ENCODE measurements at places on chromosomes 7 and 10. TPM values are rescaled to one million over a fixed set of nuclear protein-coding genes. Genes with fewer than 3 reads are reported as not detected.
A peak's percentile ranks its signal among the peaks of the same experiment; 100 is the strongest.

Gene PODXL
- total RNA-seq: 0.76 TPM

- H3K27me3 ChIP-seq: no peaks in the 10 kb centered on the region
- no peak for DNase-seq
- no peak overlapping the region for H3K4me3 ChIP-seq
- no peaks in the 10 kb centered on the region for H3K36me3 ChIP-seq
- H3K27ac ChIP-seq: no peak overlapping the region
- no peaks in the 10 kb centered on the region for H3K4me1 ChIP-seq
Measured at GRCh38 chr10:78859769-78860168, 209.0 kb upstream of the ZMIZ1 start.

Gene MOGAT3
- total RNA-seq: not detected

- no peak overlapping the region for H3K4me3 ChIP-seq
- H3K27me3 ChIP-seq: peaks cover 9% of the 10 kb centered on the region
- peaks cover 1% of the 10 kb centered on the region for H3K4me1 ChIP-seq
- no peaks in the 10 kb centered on the region for H3K36me3 ChIP-seq
- H3K27ac ChIP-seq: no peak overlapping the region
Measured at GRCh38 chr7:156491435-156491834, 149.1 kb upstream of the RNF32 start.

Gene GFRA1
- not detected for total RNA-seq

Gene DPYSL4
- total RNA-seq: 17.9 TPM

Gene CYP3A5
- not detected for total RNA-seq

DNA sequence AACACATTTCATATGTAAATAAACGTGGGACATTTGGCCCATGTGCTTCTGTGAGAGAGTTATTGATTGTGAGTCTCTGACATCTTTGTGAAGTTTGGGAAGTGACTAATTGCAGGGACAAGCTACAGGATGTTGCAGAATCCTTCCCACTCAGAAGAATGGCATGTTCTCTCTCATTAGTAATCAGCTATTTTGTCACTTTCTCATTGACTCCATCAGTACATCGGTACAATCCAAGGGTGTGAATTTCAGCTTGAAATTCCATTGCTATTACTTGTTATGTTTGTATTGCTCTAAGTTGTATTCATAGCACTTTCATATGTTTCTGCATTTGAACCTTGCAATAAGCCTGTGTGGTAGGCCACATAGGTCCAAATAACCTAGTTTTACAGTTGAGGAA, 100.0 kb upstream of the KCNMA1 start:
- H3K4me1 ChIP-seq: no peaks in the 10 kb centered on the region
- no peak for DNase-seq
- no peak overlapping the region for H3K27ac ChIP-seq
- no peaks in the 10 kb centered on the region for H3K36me3 ChIP-seq

- H3K36me3 ChIP-seq: no peaks in the 10 kb centered on the region
- DNase-seq: no peak
- H3K4me1 ChIP-seq: peaks cover 4% of the 10 kb centered on the region
- H3K27ac ChIP-seq: no peak overlapping the region
Measured at GRCh38 chr7:108442039-108442568, 14.1 kb downstream of the NRCAM start.

GRCh38 chr7:157576415-157576814, 239.6 kb downstream of the DNAJB6 start:
- H3K27me3 ChIP-seq: no peaks in the 10 kb centered on the region
- peak; percentile 48 for DNase-seq
- H3K4me1 ChIP-seq: peaks cover 37% of the 10 kb centered on the region
- H3K27ac ChIP-seq: peak overlapping the region; percentile 78
- H3K36me3 ChIP-seq: no peaks in the 10 kb centered on the region
- H3K4me3 ChIP-seq: peak overlapping the region; percentile 73

Gene CRHR2
- not detected for total RNA-seq

DNA sequence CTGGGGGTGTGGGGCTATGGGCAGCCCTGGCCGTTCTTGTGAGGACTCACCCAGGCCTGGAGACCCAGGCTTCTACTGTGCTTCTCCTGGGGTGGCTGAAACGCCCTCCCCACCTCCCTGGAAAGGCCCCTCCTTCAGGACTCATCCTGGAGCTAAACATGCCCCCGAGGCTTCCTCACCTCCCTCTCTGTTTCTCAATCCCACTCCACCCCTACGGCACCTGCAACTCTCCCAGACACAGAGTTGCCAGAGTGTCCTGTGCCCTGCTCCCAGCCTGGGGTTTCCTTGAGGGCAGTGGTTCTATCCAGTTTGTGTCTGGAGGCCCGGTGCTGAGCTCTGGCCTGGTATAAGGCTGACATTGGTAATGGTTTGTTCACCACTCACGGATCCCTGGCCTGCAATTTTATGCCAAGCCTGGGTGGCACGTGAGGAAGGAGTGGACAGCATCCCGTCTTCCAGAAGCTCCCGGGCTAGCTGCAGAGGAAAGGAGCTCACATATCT, 68.0 kb downstream of the GRID1 start:
- H3K27me3 ChIP-seq: no peaks in the 10 kb centered on the region
- no peaks in the 10 kb centered on the region for H3K36me3 ChIP-seq
- no peak overlapping the region for H3K4me3 ChIP-seq
- H3K4me1 ChIP-seq: no peaks in the 10 kb centered on the region
- H3K27ac ChIP-seq: no peak overlapping the region

Gene RASSF4
- 0.66 TPM for total RNA-seq

Gene ZNRF2
- total RNA-seq: 10.4 TPM

DNA sequence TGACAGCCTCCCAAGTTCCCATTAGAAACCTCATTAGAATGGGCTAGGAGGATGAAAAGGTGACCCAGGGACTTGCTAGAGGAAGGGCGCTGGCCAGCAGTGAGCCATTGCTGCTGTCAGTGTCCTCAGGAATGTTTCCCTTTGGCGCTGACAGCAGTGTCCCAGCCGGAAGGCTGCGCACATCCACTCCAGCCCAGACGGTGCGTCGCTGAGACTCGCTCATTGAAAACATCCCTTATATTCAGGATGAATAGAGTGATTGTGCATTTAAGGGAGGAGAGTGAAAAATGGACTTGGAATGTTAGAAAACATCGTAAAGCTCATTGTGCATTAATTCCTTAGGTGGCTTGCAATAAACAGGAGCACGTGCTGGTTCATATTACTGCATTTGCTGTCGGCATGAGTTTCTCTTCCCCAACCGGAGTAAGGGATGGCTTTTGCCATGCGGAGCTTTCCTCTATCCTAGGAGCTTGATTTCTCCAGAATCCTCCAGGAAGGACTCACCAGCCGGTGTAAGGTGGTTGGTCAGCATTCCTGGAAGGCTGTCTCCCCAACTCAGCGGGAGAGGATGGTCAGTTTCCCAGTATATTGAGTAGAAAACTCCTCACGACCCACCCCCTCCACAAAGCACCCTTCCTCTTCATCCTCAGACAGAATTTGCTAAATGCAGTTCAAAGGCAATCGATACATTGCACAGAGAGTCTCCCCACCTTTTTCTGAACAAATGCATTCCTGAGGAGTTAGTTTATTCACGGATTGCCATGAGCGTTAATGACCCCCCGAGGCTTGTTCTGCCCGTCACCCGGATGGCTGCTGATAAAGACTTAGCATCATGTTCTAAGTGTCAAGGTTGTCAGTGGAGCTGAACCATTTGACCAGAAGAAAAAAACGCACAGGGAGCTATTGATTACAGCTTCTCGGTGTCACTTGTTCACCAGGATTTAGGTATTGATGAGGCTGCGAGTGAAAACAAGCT, 201.8 kb downstream of the EBF3 start:
- peaks cover 2% of the 10 kb centered on the region for H3K4me1 ChIP-seq
- no peak for DNase-seq
- no peaks in the 10 kb centered on the region for H3K27me3 ChIP-seq

DNA sequence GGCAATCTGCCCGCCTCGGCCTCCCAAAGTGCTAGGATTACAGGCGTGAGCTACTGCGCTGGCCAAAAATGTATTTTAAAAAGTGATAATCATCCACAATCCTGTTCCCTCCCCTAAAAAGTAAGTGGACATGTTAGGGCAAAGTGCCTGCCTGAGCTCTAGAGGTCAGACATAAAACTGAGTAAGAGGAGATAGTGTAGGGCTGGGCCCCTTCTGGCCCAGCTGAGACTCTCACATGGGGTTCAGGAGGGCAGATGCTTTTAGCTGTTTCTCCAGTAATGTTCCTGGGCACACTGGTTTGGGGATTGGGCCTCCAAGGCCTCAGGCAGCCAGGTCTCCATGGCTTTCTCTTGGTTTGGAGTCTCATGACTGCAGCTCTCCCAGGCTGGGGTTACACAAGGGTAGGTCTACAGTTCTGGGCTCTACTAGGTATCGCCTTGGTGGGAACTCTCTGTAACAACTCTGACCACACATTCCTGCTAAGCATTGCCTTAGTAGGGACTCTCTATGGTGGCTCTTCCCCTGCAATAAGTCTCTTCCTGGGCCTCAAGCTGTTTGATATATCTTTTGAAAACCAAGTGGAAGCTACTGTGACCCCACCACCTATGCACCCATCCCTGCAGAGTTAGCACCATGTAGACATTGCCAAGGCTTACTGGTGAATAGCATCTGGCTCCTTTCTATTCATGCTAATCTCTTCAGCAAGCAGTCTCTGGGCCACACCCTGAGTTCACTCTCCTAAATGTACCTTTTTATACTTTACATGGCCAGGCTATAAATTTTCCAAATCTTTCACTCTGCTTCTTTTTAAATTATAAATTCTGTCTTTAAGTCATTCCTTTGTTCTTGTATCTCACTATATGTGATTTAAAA, 6.9 kb upstream of the NUDCD3 start:
- peaks cover 5% of the 10 kb centered on the region for H3K27me3 ChIP-seq
- no peak overlapping the region for H3K27ac ChIP-seq
- no peak for DNase-seq
- no peak overlapping the region for H3K4me3 ChIP-seq
- H3K36me3 ChIP-seq: no peaks in the 10 kb centered on the region

DNA sequence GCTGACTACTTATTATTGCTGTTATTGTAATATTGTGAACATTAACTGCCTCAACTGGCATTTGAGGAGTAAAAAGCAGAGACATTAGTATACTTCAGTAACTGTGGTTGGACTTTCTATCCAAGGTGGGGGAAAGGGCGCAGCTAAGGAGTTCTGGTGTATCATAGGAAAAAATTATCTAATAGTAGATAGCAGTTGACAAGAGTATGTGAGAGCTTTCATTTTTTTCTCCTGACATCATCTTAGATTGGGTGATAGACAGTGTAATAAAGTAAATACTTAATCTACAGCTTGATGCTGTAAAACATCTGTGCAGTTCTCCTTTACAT, 68.9 kb downstream of the PHTF2 start:
- H3K27me3 ChIP-seq: no peaks in the 10 kb centered on the region
- peaks cover 15% of the 10 kb centered on the region for H3K4me1 ChIP-seq
- no peak for DNase-seq
- peaks cover 23% of the 10 kb centered on the region for H3K36me3 ChIP-seq
- no peak overlapping the region for H3K27ac ChIP-seq

Gene CPXM2
- total RNA-seq: not detected

DNA sequence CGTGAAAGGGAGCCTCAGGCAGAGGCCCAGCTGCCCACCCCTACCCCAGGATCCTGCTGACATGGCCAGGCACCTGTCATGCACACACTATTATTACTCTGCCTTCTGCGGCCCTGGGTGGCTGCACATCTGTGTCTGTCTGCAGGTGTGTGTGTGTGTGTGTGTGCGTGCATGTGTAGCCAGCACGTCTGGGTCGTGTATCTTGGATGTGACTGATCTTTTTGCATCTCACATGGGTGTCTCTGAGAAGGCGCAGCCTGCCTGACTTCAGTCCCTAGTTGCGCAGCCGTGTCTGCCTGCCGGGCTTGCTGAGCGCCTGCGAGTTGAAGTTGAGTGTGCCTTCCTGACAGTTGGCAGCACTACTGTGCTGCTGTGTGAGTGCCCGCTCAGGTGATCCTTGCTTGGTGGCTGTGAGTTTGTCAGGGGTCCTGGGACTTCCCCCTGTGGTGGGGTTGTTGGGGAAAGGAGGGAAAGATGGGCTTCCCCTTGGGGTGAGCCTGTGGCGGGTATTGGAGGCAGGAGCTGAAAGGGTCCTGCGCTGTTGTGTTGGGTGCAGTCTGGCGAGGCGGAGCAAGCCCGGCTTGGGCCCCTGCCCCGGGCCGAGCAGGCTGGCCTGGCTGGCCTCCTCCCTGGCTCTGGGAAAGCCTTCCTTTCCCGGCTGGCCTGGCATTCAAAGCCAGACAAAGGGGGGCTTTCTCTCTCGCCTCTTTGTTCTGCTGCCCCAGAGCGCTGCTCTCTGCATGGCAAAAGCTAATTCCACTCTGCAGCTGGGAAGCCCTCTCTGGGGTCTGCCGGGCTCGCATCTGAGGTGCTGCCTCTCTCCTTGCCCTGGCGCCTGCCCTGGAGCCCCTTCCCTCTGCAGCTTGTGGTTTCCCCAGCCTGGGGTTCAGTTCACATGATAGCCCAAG, 4.9 kb downstream of the TRIM8 start:
- peaks cover 67% of the 10 kb centered on the region for H3K4me1 ChIP-seq
- H3K27ac ChIP-seq: peak overlapping the region; percentile 76
- peaks cover 69% of the 10 kb centered on the region for H3K36me3 ChIP-seq
- H3K4me3 ChIP-seq: peak overlapping the region; percentile 96

GRCh38 chr7:116461500-116461899, 38.0 kb upstream of the CAV2 start:
- no peaks in the 10 kb centered on the region for H3K36me3 ChIP-seq
- peaks cover 4% of the 10 kb centered on the region for H3K27me3 ChIP-seq
- H3K4me1 ChIP-seq: no peaks in the 10 kb centered on the region
- no peak overlapping the region for H3K4me3 ChIP-seq
- DNase-seq: no peak

Gene BAIAP2L1
- 1.9 TPM for total RNA-seq
